Lung (tissue), 17 donors: ENCODE measurements at places on chromosomes 16 and 17. TPM values are rescaled to one million over a fixed set of nuclear protein-coding genes. Genes with fewer than 3 reads are reported as not detected.

DNA sequence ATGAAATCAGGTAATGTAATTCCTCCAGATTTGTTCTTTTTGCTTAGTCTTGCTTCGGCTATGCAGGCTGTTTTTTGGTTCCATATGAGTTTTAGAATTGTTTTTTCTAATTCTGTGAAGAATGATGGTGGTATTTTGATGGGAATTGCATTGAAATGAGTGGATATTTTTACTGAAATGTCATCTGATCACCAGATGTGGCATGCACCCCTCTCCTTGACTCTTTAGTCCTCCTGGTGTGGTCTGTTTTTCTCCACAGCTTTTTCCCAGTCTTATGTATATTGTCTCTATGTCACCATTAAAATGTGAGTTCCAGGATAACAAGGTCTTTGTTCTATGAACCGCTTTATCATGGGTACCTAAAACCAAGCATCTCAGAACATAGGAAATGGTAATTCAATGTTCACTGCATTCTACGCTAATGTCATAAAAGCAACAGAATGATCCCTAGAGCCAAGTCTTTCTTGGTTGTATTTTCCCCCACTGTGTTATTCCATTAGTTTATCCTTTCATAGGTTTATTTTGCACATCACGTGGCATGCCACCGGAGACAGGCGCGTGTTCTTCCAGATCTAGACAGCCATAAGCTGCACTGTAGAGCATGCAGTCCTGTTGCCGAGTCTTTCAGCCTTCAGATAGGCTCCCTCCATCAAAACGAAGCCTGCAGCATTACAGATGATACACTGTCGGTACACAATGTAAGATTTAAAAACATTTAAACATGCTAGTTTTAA, 172.5 kb downstream of the RPTOR start:
- H3K27ac ChIP-seq = no peak overlapping the region
- no peak overlapping the region for H3K4me3 ChIP-seq
- peaks cover 5% of the 10 kb centered on the region for H3K4me1 ChIP-seq
- no peaks in the 10 kb centered on the region for H3K27me3 ChIP-seq
- H3K36me3 ChIP-seq = no peaks in the 10 kb centered on the region

DNA sequence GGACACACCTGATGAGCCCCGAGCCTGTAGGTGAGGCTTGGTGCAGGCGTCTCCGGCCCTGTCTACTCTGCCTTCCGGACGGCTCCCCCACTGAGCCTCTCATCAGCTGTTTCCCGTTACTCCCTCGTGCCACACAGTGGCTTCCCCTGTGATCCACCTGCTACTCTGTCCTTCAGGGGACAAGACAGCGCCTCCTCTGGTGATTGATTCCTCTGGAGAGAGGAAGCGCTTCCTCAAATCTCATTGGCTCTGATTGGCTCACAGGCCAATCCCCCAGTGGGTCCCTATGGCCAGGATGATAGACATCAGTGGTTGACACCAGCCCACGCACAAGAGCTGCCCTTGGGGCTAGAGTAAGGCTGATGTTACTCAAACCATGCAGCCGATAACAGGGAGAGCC, 24.0 kb downstream of the RNF213 start:
- H3K27me3 ChIP-seq = no peaks in the 10 kb centered on the region
- H3K4me3 ChIP-seq = no peak overlapping the region
- no peaks in the 10 kb centered on the region for H3K4me1 ChIP-seq
- H3K27ac ChIP-seq = no peak overlapping the region
- no peak for DNase-seq

- peaks cover 15% of the 10 kb centered on the region for H3K36me3 ChIP-seq
- peaks cover 2% of the 10 kb centered on the region for H3K4me1 ChIP-seq
- peak overlapping the region; percentile 94 for H3K27ac ChIP-seq
- peak; percentile 67 for DNase-seq
- no peaks in the 10 kb centered on the region for H3K27me3 ChIP-seq
- H3K4me3 ChIP-seq = peak overlapping the region; percentile 28
Observed at GRCh38 chr17:4950075-4950745, 709 bp upstream of the ENO3 start.

GRCh38 chr16:52528393-52529065, 18.4 kb downstream of the TOX3 start:
- no peaks in the 10 kb centered on the region for H3K27me3 ChIP-seq
- no peaks in the 10 kb centered on the region for H3K36me3 ChIP-seq
- no peak overlapping the region for H3K27ac ChIP-seq
- DNase-seq = peak; percentile 46
- H3K4me3 ChIP-seq = no peak overlapping the region

GRCh38 chr17:48556229-48556575, 11.3 kb upstream of the HOXB2 start:
- no peak overlapping the region for H3K27ac ChIP-seq
- H3K27me3 ChIP-seq = peaks cover 54% of the 10 kb centered on the region
- no peak for DNase-seq
- no peaks in the 10 kb centered on the region for H3K4me1 ChIP-seq
- no peak overlapping the region for H3K4me3 ChIP-seq
- H3K36me3 ChIP-seq = no peaks in the 10 kb centered on the region

GRCh38 chr16:67339453-67339852, 12.8 kb downstream of the LRRC36 start:
- DNase-seq = no peak
- no peak overlapping the region for H3K27ac ChIP-seq
- no peaks in the 10 kb centered on the region for H3K27me3 ChIP-seq
- no peaks in the 10 kb centered on the region for H3K36me3 ChIP-seq
- no peak overlapping the region for H3K4me3 ChIP-seq

GRCh38 chr17:74245871-74246270, 28.2 kb upstream of the DNAI2 start:
- H3K36me3 ChIP-seq = no peaks in the 10 kb centered on the region
- no peak overlapping the region for H3K4me3 ChIP-seq
- no peak for DNase-seq
- H3K27ac ChIP-seq = no peak overlapping the region

- H3K4me3 ChIP-seq = no peak overlapping the region
- H3K4me1 ChIP-seq = peaks cover 6% of the 10 kb centered on the region
- no peak for DNase-seq
- no peak overlapping the region for H3K27ac ChIP-seq
Observed at GRCh38 chr17:29909236-29910003, 20.6 kb downstream of the SSH2 start.

GRCh38 chr17:27327397-27327796, 33.5 kb downstream of the WSB1 start:
- no peak overlapping the region for H3K4me3 ChIP-seq
- DNase-seq = no peak
- H3K4me1 ChIP-seq = peaks cover 13% of the 10 kb centered on the region
- H3K27me3 ChIP-seq = no peaks in the 10 kb centered on the region
- H3K36me3 ChIP-seq = no peaks in the 10 kb centered on the region

DNA sequence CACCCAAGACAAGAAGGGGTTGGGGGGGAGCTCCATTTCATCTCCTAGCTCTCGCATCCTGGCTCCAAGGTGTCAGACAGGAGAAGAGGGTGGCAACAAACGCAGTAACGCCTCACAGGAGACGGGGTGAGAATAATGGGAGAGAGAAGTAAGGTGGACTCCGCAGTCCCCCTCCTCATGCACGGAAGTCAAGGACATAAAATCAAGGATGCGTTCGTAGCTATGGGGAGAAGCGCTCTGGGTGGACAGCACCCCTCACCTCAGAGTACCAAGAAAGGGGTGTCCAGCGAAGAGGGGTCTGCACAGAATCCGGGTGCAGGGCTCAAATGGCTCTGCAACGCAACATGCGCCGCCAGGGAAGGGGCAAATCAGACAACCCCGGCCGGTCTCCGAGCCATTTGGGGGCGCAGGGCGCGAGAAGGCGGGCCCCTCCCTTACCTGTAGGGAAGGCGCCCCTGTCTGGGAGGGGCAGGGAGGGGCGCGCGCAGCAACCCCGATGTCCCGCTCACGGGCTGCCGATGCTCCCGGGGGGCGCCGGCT, 555 bp downstream of the HDAC5 start:
- peaks cover 15% of the 10 kb centered on the region for H3K4me1 ChIP-seq
- H3K27me3 ChIP-seq = no peaks in the 10 kb centered on the region
- DNase-seq = no peak
- peak overlapping the region; percentile 85 for H3K27ac ChIP-seq
- peaks cover 1% of the 10 kb centered on the region for H3K36me3 ChIP-seq

JUP gene
- 60.9 TPM for polyA plus RNA-seq

EVPLL gene
- 4.3 TPM for polyA plus RNA-seq

SNX20 gene
- polyA plus RNA-seq = 14.9 TPM

TNFSF13 gene
- polyA plus RNA-seq = 86.0 TPM

ODAD4 gene
- polyA plus RNA-seq = 5.4 TPM

ATXN7L3 gene
- polyA plus RNA-seq = 50.4 TPM

PRRT2 gene
- polyA plus RNA-seq = 1.8 TPM

LAT gene
- 12.6 TPM for polyA plus RNA-seq

KCNJ18 gene
- not detected for polyA plus RNA-seq

SAMD14 gene
- polyA plus RNA-seq = 6.2 TPM

SLC52A1 gene
- polyA plus RNA-seq = 0.71 TPM

ZKSCAN2 gene
- polyA plus RNA-seq = 1.1 TPM

USP43 gene
- 3.3 TPM for polyA plus RNA-seq
